ENCODE measurements at places on chromosomes 7 and 10.

DNA sequence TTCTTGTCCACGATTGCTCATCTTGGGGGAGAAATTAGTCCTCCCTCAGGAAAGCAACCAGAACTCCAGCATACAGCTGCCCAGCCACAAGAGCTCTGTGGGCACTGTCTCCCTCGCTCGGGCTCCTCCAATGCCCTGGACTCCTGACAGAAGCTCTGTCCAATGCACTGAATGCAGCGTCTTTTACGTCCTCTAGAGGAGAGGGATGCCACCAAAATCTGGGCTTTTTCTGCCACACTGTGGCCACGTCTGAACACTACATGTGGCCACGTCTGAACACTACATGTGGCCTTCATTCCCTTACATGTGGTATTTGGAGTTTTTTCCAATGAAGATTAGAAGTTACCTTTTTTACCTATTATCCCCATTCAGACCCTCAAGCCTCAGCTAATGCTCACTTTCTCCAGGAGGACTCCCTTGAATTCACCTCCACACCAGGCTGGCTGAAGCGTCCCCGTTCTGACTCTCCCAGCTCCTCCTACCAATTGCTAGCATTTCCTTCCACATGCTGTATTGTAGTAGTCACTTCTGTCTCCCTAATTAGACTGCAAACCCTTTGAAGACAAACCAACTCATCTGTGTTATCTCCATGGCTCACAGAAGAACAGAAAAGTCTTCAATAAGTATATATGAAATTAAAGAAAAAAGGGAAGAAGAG is 134.3 kb upstream of the PDE1C start:
- DNase-seq: peak; percentile 68

DNA sequence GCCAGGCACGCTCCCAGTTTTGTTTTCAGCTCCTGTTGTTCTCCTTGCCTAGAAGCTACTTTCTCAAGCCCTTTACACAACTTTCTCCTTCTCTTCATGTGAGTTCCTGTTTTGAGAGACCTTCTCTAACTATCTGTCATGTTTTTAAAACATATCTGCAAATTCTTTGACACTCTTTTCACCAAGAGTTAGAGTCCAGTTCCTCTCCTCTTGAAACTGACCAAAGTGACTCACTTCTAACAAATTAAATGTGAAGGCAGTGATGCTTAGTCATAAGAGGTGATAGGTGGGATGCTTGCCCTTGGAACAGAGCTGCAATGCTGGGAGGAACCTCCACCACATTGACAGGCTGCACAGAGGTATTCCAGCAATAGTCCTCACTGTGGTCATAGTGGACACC is 25.3 kb downstream of the ZSCAN25 start:
- DNase-seq: peak; percentile 44

DNA sequence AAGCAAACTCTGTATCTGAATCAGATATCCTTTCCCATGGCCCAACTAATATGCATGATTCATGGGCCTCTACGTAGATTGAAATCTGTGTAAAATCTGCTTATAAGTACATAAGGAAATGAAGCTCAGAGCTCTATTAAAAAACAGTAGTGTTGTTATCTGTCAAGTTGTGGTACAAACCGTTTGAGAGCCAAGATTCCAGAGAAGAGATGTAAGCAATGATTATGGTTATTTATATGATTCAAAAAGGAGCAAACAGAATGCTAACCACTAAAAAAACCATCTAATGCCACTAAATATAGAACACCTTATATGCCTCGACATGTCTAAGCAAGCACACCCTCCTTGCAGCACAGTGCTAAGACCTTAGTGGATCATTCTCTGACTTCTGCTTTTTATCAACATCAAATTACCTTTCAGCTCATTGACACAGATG is 26.6 kb downstream of the RPP38 start:
- no peak for DNase-seq

- DNase-seq: no peak
These were observed 28.7 kb upstream of the SEPHS1 start for GRCh38 chr10:13376746-13377145.

- DNase-seq: peak; percentile 79
These were observed 11.8 kb downstream of the BZW2 start for GRCh38 chr7:16657656-16658279.

DNA sequence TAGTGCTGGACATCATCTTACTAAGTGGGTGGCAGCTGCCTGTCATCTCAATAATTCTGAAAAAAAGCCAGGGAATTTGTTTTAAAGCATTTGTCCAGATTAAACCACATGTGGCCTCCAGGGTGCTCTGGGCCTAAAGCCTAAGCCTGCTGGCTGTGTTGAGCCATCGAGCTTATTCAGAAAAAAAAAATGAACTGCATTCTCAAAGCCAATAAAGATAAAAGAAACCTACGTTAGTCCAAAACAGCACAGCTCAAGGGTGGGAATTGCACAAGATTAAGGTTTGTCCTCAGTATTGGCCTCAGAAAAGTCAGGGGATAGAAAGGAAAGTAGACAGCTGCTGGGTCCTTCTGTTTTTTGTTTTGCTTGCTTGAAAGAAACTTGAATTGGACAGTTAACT is 22.6 kb upstream of the PRTFDC1 start:
- DNase-seq: no peak

- DNase-seq: no peak
These were observed 140.8 kb downstream of the DGKB start for GRCh38 chr7:14761510-14762296.

DNA sequence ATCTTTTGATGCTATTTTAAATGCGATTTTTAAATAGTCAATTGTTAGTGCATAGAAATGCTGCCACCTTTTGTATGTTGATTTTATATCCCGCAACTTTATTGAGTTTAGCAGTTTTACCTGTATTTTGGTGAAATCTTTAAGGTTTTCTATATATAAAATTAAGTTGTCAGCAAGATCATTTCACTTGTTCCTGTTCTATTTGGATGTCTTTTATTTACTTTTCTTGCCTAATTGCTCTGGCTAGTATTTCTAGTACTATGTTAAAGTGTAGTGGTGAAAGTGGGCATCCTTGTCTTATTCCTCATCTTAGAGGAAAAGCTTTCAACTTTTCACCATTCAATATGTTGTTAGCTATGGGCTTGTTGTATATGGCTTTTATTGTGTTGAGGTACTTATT is 813.3 kb upstream of the CELF2 start:
- DNase-seq: no peak

DNA sequence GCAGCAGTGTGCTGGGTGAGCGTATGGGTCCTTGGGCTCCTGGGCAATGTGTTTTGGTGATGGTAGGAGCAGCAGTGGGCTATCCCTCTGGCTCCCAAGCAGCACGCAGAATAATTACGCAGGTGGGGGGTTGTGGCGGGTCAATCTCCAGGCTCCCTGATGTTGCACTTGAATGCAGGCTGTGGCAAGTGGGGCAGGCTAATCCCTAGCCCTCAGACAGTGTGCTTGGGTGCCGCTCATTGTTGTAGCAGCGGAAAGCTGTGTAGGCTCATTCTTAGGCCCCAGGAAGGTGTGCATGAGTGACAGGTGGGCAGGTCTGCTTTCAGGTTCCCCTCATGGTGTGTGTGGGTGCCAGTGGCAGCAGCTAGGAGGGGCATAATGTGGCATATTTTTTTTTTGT is 44.1 kb downstream of the LOXL4 start:
- no peak for DNase-seq

GRCh38 chr10:131201741-131202515 is 109.6 kb downstream of the TCERG1L start:
- no peak for DNase-seq

GRCh38 chr7:123155571-123155970 is 44.2 kb downstream of the SLC13A1 start:
- no peak for DNase-seq

DNA sequence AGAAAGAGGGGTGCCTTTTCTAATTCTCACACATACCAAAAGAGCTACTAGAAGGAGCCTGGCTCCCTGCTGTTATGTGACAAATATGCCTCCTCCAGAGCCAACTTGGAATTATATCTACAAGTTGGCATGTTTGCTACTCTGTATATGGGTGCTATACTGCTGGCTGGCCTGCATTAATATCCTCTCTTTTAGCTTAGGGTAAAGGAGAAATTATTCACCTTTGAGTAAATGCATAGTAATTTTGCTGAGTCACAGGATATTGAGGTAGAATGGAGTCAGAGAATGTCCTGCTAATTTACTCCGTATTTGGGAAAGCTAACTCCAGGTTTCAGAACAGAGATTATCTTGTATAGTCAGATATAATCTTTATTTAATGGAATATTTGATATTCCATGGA is 24.2 kb upstream of the LIPN start:
- DNase-seq: no peak

GRCh38 chr10:88195841-88196240 is 332.4 kb downstream of the PTEN start:
- DNase-seq: no peak

- no peak for DNase-seq
These were observed 279.9 kb downstream of the WDR11 start for GRCh38 chr10:121131014-121131413.

DNA sequence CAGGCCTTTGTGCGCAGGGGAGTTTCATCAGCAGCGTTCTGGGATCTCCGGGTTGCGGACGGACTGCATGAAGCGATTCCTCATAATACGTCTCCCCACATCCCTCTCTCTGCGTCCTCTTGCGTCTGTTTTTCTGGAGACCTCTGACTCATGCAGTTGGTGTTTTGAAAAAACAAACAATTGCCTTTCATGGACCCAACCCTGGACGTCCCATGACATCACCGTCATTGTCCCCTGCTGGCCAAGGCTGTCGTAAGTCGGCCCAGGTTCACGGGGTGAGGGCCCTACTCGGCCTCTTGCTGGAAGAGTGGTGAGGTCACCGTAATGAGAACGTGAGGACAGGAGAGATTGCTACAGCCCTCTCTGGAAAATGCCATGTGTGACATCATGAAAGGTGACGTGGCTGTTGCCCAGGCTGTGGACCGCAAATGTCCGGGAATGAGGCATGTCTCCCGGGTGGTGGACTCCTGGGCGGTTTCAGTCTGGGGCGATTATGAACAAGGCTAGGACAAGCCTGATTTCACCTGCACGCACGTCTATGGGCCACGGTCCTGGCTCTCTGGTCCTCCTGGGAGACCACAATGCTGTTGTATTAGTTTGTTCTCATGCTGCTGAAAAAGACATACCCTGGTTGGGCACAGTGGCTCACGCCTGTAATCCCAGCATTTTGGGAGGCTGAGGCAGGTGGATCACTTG is 9.8 kb upstream of the MAFK start:
- no peak for DNase-seq

DNA sequence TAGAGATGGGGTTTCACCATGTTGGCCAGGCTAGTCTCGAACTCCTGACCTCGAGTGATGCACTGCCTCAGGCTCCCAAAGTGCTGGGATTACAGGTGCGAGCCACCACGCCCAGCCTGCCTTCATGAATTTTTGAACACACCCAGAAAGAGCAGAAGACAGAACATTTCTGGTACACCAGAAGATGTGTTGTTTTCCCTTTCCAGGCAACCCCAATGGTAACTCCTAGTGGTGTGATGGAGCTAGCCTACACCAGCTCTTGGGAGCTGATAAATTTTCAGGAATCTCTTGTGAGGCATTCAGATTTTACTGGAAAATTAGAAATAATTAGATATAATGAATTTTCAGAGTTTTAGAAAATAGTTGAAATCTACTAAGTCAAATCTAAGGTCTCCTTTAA is 904 bp upstream of the CCDC7 start:
- peak; percentile 3 for DNase-seq

- DNase-seq: no peak
These were observed 438.7 kb upstream of the NRP1 start for GRCh38 chr10:33773253-33773573.

- no peak for DNase-seq
These were observed 82.7 kb upstream of the SAMD8 start for GRCh38 chr10:75028748-75029147.

GRCh38 chr10:8088504-8088903 is 34.0 kb downstream of the GATA3 start:
- peak; percentile 28 for DNase-seq

GRCh38 chr10:49534670-49535381 is 4.1 kb downstream of the ERCC6 start:
- DNase-seq: peak; percentile 16

DNA sequence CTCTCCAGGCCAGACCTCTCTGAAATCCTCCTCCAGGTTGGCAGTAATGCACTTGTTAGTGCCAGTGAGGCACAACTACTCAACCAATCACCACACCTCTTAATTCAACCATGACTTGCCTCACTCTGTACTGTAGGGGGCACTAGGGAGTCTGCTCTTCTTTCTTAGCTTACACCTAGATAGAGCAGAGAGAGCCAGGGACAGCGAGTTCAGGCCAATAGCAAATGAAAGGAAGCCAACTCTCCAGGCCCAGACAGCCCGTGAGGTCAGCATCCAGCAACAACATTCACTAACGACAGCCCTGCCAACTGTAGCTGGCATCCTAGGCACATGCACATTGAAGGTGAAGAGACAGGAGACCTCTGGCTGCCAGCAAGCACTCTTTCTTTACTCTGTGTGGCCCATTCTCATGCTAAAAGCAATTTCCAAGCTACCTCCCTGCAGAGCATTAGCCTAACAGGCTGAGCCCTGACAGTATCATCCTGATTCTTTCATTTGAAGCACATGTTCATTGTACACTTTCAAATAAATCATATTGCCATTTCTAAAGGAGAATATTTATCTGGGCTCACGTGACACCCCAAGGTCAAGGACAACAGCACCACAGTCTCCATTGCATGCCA is 136.3 kb downstream of the DPY19L1 start:
- DNase-seq: peak; percentile 37

GRCh38 chr7:41466760-41467384 is 236.0 kb downstream of the INHBA start:
- DNase-seq: no peak

DNA sequence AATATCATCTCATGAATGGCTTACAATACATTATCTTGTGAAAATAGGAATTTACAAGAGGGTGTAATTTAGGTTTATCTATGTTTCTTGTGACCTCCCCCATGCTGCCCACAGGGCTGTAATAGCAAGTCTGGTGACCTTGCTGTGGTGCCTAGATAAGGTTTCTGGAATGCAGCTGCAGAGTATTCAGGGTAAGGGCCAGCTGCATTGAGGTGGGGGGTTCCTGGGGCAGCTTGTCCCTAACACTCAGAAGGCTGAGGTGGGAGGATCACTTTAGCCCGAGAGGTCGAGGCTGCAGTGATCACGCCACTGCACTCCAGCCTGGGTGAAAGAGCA is 5.3 kb upstream of the DHTKD1 start:
- DNase-seq: no peak

GRCh38 chr7:117051808-117052207 is 98.5 kb downstream of the ST7 start:
- no peak for DNase-seq

DNA sequence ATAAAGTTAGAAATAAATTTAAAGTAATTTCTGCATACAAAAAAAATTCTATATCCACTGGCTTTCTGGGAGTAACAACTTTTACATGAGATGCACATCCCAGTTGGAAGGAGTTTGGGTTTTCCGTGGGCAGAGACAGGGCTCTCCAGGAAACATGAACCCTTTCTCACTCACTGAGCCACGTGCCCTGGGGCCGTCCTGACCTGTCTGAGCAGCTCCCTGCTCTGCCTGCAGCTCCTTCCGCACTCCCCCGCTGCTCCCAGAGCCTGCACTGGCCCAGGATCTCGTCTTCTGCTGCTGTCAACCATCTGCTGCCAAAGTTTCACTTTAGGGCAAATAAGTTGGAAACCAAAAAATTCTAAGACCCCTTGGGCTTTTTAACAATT is 169.1 kb downstream of the DIP2C start:
- no peak for DNase-seq

- peak; percentile 78 for DNase-seq
These were observed 25.6 kb downstream of the RNF216 start for GRCh38 chr7:5755704-5756504.

Measured in NB4 (cell line).